ENCODE measurements at places on chromosomes 16 and 17.

GRCh38 chr16:18834864-18835263 lies 33.5 kb upstream of the ARL6IP1 start:
- no peak for DNase-seq

- DNase-seq = no peak
Measured at GRCh38 chr17:62929320-62929719, 36.7 kb upstream of the TANC2 start.

DNA sequence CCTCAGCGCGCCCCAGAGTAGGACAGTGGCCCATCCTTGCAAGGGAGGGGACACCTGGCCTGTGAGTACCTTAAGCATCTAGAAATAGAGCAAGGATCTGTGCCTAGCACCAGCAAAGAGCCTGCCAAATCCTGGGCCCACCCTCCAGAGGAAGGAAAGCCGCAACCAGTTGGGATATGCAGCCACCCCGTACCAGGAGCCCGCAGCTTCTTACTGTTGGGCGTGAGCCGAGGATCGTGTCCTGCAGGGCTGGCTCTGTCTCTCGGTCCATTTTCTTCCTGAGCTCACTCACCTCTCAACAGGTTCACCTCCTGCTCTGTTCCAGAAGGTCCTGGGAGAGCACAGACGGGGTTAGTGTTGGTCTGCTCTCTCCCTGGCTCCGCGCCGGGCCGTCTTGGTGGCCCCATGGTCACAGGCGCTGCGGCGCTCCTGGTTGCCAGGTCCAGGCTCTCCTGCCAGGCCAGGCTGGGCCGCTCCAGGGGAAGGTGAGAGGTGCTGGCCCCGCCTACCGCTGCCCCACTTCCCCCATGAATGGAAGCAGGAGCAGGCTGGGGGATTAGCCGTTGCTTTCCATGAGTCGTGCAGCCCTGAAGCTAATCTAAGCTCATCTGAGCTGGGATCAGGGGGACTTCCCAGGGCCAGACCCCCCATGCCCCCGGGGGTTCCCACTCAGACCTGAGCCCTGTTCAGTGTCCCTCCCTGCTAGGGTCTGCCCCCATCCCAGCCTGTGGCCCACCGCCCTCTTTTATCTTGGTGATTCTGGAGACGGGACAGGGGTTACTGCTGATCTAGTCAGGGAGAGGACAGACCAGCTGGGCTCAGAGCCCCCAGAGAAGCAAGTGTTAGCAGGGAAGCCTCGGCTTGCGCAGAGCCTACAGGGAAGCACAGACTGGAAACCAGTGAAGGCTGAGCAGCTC lies 12.7 kb downstream of the ENDOV start:
- DNase-seq = no peak

- DNase-seq = peak; percentile 5
Measured at GRCh38 chr16:22232277-22233036, 26.4 kb downstream of the EEF2K start.

DNA sequence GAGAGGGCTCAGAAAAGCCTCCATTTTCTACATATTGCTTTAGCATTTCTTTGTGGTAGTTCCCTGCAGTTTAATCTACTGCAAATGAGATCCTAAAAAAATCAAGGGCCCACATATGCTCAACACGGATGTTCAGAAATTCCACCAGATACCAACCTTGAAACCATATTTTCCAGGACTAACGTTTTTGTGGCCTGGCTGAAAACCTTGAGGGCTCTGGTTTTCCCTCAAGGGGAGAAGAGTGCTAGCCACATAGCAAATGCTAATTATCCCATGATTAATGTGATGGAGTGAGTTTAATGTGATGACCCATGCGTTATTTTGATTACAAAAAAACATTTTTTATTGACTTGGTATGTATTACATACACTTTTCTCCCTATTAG lies 68.9 kb downstream of the SNX11 start:
- DNase-seq = no peak

Measured in GM12865 (cell line).